ENCODE measurements at places on chromosomes 7 and 10. TPM values are rescaled to one million over a fixed set of nuclear protein-coding genes. Genes with fewer than 3 reads are reported as not detected.

Gene NME8
- not detected for total RNA-seq

DNA sequence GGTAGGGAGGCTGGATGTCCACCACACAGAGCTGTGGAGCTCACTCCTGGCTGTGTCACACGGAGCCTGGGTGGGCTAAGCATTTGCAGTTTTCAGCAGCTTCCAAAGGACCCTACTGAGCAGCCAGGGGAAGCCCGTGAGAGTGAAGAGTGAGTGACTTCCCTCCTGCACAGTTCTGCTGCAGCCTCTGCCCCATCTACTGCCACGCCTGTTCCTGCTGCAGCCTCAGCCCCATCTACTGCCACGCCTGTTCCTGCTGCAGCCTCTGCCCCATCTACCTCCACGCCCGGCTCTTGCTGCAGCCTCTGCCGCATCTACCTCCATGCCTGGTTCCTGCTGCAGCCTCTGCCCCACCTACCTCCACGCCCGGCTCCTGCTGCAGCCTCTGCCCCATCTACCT lies 12.2 kb downstream of the ADAM8 start:
- DNase-seq: no peak

GRCh38 chr10:70832221-70832620 lies 16.5 kb downstream of the SGPL1 start:
- no peak for DNase-seq

- DNase-seq: no peak
Observed at GRCh38 chr7:115229401-115230105, 307.7 kb downstream of the MDFIC start.

DNA sequence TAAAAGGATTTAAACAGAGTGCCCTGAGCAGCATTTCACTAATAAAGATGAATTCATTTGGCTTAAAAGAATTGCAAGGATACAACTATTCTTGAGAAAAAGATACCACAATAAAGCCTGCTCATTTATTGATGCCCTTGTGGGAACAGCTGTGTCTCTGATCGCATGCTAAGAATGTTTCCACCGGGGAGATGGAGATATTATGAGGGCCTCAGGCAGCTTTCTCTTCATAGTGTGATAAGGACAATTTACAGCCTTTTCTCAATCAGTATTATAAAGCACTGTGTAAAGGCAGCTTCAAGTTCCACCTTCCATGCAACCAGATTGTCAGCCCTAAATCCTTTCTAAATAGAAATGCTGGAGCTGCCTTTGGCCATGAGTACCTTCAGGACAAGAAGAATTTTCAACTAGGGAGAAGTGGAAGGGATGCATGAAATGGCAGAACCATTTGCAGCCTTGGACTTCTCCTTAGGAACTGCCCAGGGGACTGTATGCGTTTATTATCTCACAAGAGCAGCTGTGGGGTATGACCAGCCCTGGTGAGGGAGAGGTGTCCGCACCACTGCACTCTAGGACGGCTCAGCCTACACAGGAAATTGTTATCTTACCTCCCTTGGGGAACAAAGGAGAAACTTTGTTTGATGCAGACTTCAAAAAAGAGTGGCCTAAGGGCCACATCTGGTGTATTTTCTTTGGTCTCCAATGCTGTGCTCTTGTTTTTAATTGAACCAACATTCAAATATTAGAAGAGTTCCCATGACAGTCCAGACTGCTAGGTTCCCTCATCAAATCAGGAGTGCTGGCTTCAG lies 116.9 kb upstream of the PCGF5 start:
- DNase-seq: no peak

- DNase-seq: no peak
Observed at GRCh38 chr10:131963811-131964210, 17.9 kb downstream of the BNIP3 start.

GRCh38 chr7:107742678-107743566 lies 1.0 kb upstream of the CBLL1 start:
- DNase-seq: peak; percentile 30

All from tibial nerve (tissue), 4 donors.